GM10248 (cell line): ENCODE measurements at places on chromosomes 3 and 15.

- no peak for DNase-seq
Observed at GRCh38 chr3:88058306-88058580, 562 bp downstream of the CGGBP1 start.

DNA sequence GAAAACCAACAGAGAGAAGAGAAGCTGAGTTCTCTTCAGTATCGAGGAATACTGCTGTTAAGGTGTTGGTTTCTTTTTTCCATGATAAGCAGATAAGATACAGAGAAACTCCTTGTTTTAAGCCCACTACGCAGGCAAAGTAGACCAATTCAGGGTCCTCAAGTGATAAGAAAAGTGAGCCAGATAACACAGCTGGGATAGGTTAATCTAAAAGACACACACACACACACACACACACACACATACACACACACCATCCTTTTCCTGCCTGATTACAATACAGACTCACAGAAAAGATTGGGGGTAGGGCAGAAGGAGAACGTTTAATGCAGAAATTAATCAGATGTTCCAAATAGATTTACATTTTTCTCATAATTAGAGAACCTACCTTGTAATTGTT, 6.5 kb upstream of the PHLDB2 start:
- DNase-seq, result no peak

DNA sequence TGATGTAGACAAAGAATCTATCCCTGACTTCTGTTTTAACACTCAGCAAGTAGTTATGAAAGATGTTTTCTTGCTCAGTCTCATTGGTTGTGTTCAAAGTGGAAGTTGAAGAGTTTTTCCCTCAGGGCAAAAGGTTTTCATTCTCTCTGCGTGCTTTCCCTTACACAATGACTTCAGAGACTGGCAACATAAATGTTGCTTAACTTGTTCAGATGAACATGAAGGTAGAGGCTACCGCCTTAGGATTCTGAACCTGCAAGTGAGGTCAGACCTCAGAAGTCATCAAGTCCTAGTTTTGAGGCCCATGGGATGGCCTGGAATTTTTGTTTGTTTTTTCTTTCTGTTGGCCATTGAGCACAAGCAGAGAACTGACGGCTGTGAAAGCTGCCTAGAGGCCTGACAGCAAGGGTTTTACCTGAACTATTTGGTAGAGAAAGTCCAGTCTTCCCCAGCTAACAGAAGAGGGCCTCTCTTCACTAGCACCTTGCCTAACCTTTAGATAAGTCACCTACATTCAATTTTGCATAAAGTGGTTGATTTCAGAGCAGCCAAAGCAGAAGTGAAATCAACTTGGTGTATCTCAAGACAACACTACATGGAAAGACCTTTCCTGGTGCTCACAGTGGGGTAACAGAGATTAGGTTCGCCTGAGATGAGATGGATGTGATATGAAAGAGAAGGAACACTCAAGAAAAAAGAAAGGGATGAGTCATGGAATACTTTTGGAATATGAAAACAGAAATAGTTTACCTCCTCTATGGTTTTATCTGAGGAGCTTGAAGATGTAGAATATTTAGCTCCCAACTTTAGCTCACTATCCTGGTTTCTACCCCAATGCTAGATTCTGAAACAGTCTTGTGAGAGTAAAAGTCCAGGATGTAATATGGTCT, 53.6 kb upstream of the AP4E1 start:
- peak; percentile 56 for DNase-seq

DNA sequence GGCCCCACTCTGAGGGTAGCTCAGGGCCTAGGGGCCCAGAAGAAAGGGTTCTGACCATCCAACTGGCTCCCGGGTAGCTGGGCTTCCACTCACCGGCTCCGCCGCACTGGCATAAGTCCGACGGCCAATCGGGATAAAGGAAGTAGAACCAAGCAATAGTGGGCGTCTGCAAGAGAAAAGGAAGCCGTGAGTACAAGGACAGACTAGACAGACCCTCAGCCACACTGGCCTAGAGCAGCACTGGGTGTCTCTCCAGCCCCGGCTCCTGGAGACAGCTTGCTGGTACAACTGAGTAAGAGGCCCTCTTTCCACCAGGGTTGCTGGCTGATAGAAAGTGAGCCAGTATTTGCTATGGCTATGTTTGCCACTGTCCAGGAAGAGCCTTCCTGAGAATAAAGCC, 22.4 kb downstream of the BDH1 start:
- DNase-seq, result no peak
